A549 treated with Mapracorat at 1 μM for 4 hours (cell line): ENCODE measurements at places on chromosomes 6 and 20. TPM values are rescaled to one million over a fixed set of nuclear protein-coding genes. Genes with fewer than 3 reads are reported as not detected.

Gene HLA-DOA
- total RNA-seq: not detected in 5 replicates

Gene GSTA2
- not detected in 5 replicates for total RNA-seq

Gene GPX5
- not detected in 5 replicates for total RNA-seq

Gene NKX2-4
- total RNA-seq: not detected in 5 replicates

Gene NCOA7
- 9.3 to 16.7 TPM (median 13.6 TPM) in 5 replicates for total RNA-seq

Gene BMP7
- 0.34 to 1.0 TPM (median 0.58 TPM) in 5 replicates for total RNA-seq

Gene GINS1
- 32.2 to 34.6 TPM (median 33.2 TPM) in 5 replicates for total RNA-seq

Gene OPRM1
- total RNA-seq: not detected in 5 replicates

Gene FOXA2
- total RNA-seq: 12.4 to 19.1 TPM (median 16.7 TPM) in 5 replicates

Gene SIGLEC1
- total RNA-seq: 0.01 to 0.02 TPM (median 0.02 TPM) in 3 of 5 replicates, not detected in the others

Gene MOG
- not detected in 5 replicates for total RNA-seq
